Activated T-cell treated with anti-CD3 and anti-CD28 coated beads for 48 hours (primary cell): ENCODE measurements at places on chromosomes 16 and 17.

GRCh38 chr16:5450409-5451104, 353.0 kb upstream of the EEF2KMT start:
- no peak for DNase-seq

GRCh38 chr16:10552281-10552680, 28.1 kb downstream of the EMP2 start:
- DNase-seq: no peak

DNA sequence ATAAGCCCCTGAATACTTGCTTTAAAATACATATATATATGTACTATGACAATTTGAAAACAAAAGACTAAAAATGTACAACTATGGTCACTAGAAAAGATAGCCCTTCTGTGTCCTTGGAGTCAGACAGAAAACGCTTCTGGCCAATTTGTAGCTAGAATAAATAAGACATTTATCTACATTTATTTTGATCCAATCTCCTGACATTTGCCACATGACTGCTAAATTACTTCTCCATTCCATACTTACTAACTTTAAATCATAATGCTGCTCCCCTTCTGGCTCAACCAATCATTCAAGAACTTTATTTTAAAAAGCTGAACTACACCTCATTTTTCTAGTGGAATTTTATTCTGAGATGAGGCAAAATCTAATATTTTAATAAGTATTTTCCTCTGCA, 65.8 kb downstream of the CYTH1 start:
- no peak for DNase-seq

GRCh38 chr17:76253841-76254240, 11.3 kb upstream of the UBALD2 start:
- no peak for DNase-seq

GRCh38 chr17:56499799-56500388, 93.6 kb upstream of the NOG start:
- no peak for DNase-seq

- DNase-seq: no peak
Measured at GRCh38 chr17:73139296-73139695, 25.5 kb upstream of the SSTR2 start.

GRCh38 chr17:70813355-70813930, 644.1 kb downstream of the KCNJ2 start:
- DNase-seq: no peak

GRCh38 chr17:2483084-2483483, 28.6 kb downstream of the METTL16 start:
- no peak for DNase-seq

- DNase-seq: no peak
Measured at GRCh38 chr16:54921206-54921824, 9.3 kb upstream of the IRX5 start.

- no peak for DNase-seq
Measured at GRCh38 chr17:31674717-31675349, 184.2 kb downstream of the COPRS start.

DNA sequence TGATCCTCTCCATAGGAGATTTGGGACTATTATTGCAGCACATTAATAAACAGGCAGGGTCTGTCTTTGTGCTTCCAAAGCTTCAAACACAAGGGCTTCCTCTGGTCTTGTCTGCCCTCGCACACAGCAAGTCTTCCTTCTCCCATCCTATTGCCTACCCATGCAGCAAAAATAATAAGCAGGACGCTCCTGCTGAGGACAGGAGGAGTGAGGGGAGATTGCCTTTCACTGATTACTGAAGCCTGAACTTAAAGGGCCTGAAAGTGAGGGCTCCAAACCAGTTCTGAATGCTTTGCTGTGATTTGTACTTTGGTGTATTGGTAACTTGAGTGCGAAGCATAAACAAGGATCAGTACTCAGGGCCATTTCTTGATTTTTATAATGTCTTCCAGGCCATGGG, 197.6 kb upstream of the XYLT1 start:
- DNase-seq: no peak

DNA sequence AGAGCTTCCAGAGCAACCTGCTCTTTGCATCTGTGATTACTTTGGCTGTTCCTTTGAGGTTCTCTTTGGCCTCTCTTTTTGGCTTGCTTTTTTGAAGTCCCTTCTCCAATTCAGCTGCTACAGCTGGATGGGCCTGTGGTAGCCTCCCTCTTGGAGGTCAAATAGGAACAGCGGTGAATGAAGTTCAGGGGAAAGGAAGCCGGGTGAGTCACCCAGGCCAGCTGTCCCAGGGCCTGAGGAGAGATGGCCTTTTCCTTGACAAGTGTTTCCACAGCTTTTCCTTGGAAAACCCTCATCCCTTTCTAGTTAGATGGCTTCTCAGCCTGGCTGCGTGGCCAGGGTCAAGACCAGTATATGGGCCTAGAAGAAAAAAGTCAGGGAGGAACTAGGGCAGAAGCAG, 103.1 kb downstream of the STX8 start:
- DNase-seq: no peak

- no peak for DNase-seq
Measured at GRCh38 chr16:85164838-85165516, 52.7 kb upstream of the CIBAR2 start.

- no peak for DNase-seq
Measured at GRCh38 chr16:82651921-82652601, 25.3 kb downstream of the CDH13 start.

DNA sequence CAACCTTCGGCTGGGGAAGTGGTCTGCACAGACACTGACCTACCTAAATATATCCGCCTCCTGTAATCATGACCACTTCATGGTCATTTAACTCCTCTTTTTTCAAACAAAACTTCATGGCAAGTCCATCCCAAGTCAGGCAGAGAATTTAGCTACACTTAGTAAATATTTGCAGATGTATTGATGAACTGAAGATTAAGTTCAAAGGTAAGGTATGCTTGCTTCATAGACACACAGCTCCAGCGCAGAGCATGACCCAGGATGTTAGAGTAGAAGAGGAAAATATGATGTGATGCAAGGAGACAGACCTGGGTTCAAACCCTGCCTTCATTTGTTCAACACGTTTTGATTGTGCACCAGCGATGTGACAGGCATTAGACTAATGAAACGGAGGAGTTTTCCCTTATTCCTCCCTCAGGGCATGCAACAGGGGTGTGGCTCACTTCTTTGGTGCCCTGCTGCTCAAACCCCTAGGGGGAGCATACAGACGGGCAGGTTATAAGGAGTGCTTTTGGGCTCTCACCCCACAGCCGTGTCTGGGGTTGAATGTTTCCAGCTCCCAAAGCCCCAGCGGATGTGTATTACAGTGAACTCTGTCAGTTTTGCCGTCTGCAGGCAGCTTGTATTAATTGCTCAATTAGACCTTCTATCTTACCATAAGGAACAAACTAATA, 23.9 kb upstream of the CLEC3A start:
- no peak for DNase-seq

- no peak for DNase-seq
Measured at GRCh38 chr17:40323391-40324381, 14.7 kb downstream of the RARA start.

GRCh38 chr17:19642373-19642893, 6.1 kb upstream of the ALDH3A2 start:
- DNase-seq: no peak
